ENCODE measurements at places on chromosomes 5 and 9. TPM values are rescaled to one million over a fixed set of nuclear protein-coding genes. Genes with fewer than 3 reads are reported as not detected.
A peak's percentile ranks its signal among the peaks of the same experiment; 100 is the strongest.

HK3 gene
- total RNA-seq, result not detected

ZFP37 gene
- total RNA-seq, result 0.90 TPM

TSLP gene
- total RNA-seq, result not detected

DIPK1B gene
- 32.6 TPM for total RNA-seq

BAAT gene
- not detected for total RNA-seq

FOXD4L4 gene
- 0.53 TPM for total RNA-seq

PKD2L2 gene
- 0.50 TPM for total RNA-seq

ZDHHC11 gene
- total RNA-seq, result 13.1 TPM

PCDHGC4 gene
- not detected for total RNA-seq

KIF20A gene
- 63.6 TPM for total RNA-seq

CDO1 gene
- not detected for total RNA-seq

MACIR gene
- 28.4 TPM for total RNA-seq

ZBED3 gene
- 6.1 TPM for total RNA-seq

SH3PXD2B gene
- total RNA-seq, result 26.1 TPM

GRCh38 chr5:181109489-181110013 is 21.4 kb downstream of the OR2V1 start:
- DNase-seq, result no peak

DNA sequence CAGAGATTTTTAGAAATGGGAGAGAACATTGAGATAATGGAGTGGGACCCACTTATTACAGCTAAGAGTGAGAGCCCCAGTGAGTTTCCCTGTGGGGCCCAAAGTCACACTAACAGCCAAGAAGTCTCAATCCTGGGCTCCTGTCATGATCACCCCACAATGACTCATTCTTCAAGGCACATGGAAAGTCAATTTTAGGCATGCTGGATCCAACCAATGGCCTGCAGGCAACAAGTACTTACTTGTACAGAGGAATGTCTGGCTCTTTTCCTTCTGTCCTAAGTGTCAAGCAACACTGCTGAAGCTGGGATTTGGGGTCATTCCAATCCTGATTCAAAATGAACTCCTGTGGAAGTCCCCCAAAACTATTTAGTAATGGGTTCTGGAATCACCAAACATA is 123.1 kb downstream of the DROSHA start:
- DNase-seq, result peak; percentile 82

- peak; percentile 44 for DNase-seq
Measured at GRCh38 chr9:112059145-112059965, 115.7 kb downstream of the SUSD1 start.

- no peak for DNase-seq
Measured at GRCh38 chr5:97125125-97125683, 17.2 kb downstream of the LIX1 start.

- DNase-seq, result no peak
Measured at GRCh38 chr5:891117-891836, 1.3 kb downstream of the BRD9 start.

DNA sequence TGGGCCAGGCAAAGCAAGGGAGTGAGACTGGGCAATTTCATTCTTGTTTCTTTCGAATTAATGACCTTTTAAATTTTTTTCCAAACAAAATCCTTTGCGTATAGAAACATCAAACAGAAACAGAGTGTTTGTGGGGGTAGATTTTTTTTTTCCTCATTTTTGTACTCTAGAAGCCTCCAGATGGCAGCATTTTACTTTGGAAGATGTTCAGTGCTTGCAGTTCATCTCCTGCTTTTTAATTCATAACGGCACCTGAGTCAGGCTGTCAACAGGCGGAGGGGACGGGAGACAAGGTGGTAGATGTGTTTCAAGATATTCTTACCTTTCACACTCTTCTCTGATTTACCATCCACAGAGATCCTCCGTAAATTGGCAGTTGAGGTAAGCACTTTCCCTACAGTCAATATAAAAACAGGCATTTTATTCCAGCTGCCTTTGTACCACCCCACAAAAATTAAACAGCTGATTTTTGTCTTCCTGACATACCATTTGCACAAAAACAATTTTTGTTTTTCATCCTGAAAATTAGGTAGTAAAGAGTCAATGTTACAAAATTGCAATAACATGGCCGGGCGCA is 99.5 kb upstream of the FBXL17 start:
- no peak for DNase-seq

DNA sequence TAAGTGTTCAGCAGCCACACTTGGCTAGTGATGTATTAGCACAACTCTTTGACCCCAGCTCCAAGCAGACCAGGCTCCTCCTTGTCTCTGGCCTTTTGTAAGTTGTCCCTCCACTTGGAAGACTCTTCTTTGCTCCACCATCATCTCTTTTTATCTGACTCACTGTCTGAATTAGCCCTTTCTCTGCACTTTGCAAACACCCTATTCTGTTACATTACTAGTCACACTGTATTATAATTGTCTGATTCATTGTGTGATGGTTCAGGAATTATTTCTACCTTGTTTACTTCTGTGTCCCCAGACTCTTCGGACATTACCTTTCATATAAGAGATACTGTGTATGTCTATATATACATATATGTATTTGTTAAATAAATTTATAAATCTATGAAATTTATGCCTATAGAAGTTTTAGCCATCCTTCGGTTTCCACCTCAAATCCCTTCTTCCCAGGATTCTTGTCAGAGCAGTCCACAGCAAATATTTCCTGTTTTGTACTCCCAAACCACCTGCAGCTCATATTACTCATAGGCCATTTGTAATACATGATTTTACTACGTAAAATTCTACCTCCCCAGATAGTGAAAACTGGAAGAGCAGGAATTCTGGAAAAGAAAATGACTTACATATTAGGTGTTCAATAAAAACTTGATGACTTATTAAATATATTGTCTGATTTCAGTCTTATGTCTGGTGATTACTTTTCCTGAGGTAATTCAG is 69.0 kb downstream of the MTAP start:
- DNase-seq, result peak; percentile 40

DNA sequence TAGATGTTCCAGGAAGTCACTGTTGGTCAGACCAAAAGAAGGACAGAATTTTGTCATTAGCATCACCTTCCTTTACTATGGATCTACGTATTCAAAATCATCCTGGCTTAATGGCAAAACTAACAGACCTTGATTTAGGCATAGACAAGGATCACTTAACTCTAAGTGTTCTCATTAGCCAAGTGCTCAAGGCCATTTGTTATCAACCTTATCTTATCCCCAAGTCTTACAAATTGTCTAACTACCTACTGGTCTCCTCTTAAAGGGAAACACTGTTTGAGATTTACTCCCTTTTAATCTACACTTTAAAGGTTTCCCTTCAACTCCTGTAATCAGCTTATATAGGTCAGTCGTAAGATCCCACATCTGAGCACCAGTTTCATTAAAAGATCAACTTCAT is 1197.5 kb upstream of the C9orf72 start:
- DNase-seq, result no peak

GRCh38 chr5:141809380-141810096 is 68.7 kb downstream of the PCDH1 start:
- no peak for DNase-seq

GRCh38 chr5:53239301-53239990 is 129.9 kb upstream of the MOCS2 start:
- DNase-seq, result no peak

- no peak for DNase-seq
Measured at GRCh38 chr9:87178302-87178701, 231.0 kb upstream of the GAS1 start.

- no peak for DNase-seq
Measured at GRCh38 chr5:138568061-138568824, 7.0 kb downstream of the HSPA9 start.

- no peak for DNase-seq
Measured at GRCh38 chr9:93238953-93239925, 55.3 kb downstream of the WNK2 start.

DNA sequence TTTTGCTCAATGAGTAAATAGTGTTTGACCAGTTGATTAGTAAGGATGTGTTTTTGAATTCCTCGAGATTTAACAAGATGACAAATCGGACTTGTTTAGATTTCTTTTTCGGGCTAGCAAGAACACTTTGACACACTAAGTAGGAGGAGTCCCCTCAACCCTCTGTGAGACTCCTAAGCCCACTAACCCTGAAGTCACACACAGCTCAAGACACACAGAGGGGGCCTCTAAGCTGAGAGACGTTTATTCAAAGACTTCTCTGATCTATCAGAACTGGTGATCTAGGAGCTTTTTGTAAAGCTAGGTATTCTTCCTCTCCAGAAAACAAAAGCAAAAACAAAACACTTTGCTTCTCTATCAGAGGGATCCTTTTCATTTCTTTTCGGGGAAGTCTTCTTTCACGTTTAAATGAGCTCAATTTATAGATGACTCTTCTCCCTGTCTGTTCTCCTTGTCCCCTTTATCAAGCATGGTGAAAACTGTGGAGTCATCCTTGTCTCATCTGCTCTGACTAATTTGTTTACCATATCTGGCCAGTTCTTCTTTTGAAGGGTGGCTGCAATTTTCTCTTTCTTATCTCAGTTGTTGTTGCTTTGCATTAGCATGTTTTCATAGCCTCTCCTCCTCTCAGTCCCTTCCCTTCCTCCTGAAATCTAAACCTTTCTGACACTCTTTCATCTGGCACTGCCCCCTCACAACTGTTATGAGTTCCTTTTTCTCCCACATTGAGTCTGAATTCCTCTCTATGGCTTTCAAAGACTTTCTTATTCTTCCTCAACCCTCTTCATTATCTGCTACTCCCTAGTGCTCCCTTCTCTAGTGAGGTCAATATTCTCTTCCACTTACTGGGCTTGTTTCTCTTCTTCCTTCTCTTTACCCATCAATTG is 68.5 kb upstream of the RAI14 start:
- DNase-seq, result no peak

- no peak for DNase-seq
Measured at GRCh38 chr5:132477784-132478365, 12.7 kb downstream of the IRF1 start.

DNA sequence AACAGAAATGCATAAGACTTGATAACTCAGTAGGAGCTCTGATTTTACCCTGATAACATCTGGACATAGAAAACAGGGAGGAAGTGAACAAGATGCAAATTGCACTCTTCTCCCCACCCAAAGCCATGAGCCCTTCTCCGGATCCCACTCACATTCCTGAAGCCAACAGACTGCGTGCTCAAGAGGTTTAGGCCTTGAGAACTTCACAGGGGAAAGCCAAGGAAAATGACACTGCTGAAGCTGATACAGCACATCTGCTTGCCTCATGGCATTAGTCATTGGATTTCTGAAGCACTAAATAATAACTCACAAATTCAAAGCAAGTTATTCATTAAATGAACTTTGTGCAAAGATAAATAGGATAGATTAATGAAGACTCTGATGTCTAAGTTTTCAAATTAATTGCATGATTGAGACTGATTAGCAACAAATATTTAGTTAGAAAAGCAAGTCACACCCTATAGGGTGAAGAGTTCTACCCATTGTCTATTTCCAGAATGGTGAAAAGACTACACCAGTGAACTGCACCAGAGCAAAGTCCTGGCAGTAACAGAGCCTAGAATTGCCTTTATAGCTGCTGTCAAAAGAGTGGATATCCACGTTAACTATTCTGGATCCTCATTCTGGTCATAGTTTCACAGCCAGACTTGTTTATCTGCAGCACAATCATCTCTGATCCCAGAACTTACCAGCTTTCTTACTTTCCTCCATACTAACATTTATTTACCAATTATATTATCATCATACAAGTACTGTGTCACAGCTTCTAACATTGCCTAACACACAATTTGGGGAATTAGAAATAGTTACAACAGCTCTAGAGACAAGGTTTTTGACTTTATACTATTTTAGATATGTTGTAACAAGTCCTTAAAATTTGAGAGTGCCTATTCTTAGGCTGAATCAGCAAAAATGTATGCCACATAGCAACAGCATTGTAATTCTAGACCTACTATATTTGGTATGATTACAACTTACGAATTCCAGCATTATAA is 432.1 kb upstream of the RGMB start:
- no peak for DNase-seq

GRCh38 chr5:16864631-16865131 is 71.4 kb downstream of the MYO10 start:
- DNase-seq, result no peak

DNA sequence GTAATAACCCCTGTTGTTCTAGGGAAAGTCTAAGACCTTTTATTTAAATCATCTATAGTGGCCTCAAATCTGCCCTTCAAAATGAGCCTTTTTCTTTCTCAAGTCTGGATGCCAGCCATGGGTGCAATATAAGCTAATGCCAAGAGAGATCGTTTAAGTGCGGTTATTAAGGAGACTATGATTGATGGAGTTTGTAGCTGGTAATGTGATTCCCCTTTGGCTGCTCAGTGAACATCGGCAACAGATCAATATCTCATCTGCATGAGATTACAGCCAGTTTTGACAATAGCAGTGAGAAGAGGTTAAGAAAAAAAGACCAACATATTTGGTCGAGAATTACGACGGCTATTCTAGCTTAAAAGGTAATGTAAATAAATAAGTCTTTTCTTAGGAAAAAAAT is 1049.4 kb upstream of the NUDT12 start:
- no peak for DNase-seq

- peak; percentile 7 for DNase-seq
Measured at GRCh38 chr9:5799314-5799713, 33.6 kb downstream of the ERMP1 start.

GRCh38 chr5:136034984-136035383 is 6.2 kb downstream of the TGFBI start:
- no peak for DNase-seq

DNA sequence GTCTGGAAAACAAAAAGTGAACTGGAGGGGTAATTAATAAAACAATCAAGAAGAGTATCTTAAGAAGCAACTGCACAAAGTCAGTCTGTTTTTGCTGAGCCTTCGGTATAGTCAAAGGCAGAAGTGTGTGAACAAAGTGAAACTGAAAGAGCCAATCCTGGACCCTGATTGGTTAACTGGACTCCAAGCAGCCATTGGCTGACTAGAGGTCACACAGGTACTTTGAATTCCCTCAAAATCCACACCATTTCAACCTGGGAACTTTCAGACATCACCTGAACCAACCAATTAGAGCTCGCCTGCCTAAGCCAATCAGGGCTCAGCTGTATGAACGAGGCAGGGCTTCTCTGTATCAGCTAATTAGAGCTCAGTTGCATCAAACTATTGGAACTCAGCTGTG is 286.7 kb downstream of the TLE4 start:
- DNase-seq, result no peak

DNA sequence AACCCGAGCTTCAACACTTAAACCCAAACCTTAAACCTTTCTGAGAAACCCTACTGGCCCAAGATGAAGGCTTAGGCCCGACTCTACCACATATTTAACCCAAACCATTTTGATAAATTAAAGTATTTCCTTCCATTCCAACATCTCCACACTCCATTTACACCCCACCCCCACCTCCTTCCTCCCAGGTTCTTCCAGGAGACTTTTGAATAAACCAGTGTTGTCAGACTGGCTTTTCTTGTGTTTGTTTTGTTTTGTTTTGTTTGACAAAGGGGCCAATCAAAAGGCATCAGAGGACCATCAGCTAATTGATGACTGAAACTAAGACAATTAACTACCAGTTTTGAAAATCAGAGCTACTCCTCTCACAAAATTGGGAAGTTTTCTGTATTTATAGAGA is 4.6 kb upstream of the ZNF608 start:
- DNase-seq, result no peak

GRCh38 chr5:139701056-139701741 is 53.0 kb downstream of the CXXC5 start:
- DNase-seq, result no peak
